NCI-H1417 (cell line): ENCODE measurements at places on chromosomes 12 and 14.
A peak's percentile ranks its signal among the peaks of the same experiment; 100 is the strongest.

DNA sequence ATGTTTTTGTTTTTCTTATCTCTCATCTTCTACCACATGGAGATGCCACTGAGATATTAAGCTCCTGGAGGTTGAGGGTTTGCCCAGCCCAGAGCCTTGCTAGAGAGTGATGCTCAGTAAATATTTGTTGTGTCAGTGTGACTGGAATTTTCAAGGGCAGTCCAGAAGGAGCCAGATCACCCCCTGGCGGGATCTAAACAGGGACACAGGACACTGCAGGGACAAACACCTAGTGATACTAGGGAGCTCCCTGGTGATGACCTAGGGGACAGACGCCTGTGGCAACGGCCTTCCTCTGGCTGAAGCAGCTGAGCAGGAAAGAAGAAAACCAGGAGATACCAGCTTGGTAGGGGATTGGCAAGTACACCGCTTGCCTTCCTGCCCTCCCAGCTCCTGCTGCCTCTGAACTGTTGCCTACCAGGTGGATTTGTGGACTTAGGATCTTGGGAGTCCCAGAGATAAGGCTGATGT is 714.4 kb upstream of the TBX3 start:
- peak; percentile 14 for DNase-seq

DNA sequence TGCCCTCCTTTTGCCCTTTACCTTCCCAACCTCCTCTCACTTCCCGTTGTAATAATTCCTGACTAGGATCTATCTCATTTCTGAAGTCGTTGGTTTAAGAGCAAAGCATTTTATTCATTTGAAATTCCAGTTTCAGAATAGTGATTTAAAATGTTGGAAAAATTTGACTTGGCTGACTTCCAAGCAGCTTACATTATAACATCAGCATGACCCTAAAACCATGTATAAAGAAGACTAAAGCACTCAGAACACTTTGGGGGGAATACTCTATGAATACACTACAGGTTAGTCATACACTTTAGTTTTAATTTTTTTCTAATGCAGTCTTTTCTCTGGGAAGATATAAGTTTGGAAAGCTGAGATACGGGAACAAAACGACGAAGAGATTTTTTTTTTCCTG is 161.1 kb downstream of the BTG1 start:
- DNase-seq, result no peak

GRCh38 chr12:118734266-118734665 is 247.1 kb upstream of the SRRM4 start:
- no peak for DNase-seq

DNA sequence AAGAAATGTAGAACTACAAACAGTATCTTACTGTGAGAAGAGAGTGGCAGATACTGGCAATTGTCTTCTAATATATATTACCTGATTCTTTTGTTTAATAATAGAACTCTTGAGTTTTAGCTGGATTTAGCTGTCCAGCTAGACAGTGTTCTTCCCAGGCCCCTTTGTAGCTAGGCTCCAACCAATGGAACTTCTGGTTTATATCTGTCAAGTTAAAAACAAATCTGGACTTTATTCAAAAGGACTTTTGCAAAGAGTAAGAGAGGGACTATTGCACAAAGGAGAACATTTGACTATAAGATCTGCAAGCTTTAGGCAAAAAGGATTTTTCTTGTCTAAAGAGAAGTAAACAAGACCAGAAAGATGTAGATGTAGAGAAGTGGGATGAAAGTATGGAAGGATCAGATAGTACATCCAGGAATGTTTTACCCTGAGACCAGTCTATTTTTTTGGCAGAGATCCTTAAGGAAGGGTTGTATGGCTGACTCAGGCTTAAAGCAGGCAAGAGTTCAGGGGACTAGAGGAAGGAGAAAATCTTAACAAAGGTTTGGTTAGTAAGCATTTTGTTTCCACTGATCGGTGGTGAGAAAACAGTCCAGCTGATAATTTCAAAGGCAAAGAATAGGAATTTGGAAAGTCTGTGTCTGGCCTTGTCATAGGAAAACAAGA is 111.1 kb upstream of the PLEKHA5 start:
- no peak for DNase-seq

DNA sequence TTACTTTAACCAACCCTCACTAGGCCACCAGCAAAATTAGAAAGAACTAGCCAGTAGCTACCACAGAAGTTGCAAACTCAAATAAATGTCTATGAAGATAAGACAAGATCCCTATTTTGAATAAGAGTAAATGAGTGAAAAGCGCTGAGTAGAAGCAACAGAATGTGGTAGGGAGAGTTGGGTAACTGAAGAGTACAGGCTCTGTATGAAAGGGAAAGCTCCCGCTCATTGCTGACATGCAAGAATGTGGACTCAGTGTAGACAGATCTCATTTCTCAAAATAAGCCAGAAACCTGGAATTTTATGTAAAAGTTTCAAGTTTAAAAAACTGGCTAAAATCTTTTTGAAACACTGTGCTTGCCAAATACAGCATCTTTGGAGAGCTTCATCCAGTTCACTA is 63.9 kb downstream of the NAV3 start:
- DNase-seq, result no peak
